ENCODE measurements at places on chromosomes 13 and 19.
A peak's percentile ranks its signal among the peaks of the same experiment; 100 is the strongest.

GRCh38 chr13:24982333-24982999 lies 113.5 kb upstream of the PABPC3 start:
- no peak for DNase-seq

- peak; percentile 21 for DNase-seq
Observed at GRCh38 chr13:94176561-94176960, 302.9 kb downstream of the DCT start.

GRCh38 chr19:10283301-10284064 lies 3.3 kb upstream of the ICAM4 start:
- no peak for DNase-seq

GRCh38 chr13:28355822-28356371 lies 139.0 kb downstream of the FLT1 start:
- peak; percentile 48 for DNase-seq

- DNase-seq, result no peak
Observed at GRCh38 chr19:35623327-35624010, 5.4 kb upstream of the RBM42 start.

GRCh38 chr13:35697186-35697730 lies 220.8 kb upstream of the MAB21L1 start:
- DNase-seq, result no peak

- no peak for DNase-seq
Observed at GRCh38 chr13:30750036-30750435, 14.7 kb downstream of the ALOX5AP start.

DNA sequence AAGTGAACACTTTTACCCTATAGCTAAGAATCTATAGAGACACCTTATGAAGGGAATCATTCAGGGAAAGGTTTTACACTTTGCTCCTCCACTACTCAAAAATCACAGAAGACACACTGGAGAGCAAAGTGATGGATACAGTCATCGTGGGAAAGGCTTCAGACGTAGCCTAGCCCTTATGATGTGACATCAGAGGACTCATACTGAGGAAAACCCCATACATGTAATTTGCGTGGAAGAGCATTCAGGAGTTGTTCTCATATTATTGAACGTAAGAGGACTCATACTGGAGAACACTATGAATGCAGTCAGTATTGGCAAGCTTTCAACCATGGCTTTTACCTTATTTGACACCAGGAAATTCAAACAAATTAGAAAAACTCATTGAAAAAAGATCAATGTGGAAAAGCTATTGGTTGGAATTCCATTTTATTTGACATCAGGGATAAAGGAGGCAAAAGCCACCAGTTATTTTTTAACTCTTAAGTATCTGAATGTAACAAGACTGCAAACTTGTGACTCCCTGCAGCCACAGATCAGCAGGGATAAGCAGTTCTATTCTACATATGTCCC lies 16.1 kb upstream of the ZNF274 start:
- no peak for DNase-seq

GRCh38 chr13:48890391-48890790 lies 85.3 kb upstream of the FNDC3A start:
- DNase-seq, result no peak

DNA sequence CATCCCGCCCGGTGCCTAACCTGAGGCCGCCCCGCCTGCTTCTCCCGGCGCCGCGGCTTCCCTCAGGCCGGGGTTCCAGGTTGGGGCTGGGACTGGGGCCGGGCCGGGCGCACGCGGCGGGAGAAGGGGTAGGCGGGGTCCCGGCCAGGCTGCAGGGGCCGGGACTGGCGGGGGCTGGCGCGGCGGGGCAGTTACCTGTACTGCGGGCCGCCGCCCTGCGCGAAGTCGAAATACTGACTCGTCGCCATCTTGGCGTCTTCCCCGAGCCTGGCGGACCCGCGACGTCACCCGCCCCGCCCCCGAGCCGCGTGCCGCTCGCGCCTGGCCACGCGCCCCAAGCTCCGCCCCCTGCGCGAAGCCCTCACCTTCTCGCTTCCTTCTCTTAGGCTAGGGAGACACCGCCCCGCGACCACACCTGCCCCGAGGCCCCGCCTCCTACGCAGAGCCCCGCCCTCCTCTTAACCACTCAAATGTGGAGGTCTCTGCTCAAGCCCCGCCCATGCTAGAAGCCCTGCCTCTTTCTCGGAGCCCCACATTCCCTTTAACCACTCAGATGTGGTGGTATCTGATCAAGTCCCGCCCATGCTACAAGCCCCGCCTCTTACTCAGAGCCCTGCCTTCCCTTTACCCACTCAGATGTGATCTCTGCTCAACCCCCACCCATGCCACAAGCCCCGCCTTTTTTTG lies at the start of gene ZFR2:
TSS of gene ZFR2 (minus strand) at position 269 of the 687 bp plus-strand sequence. CDS start at position 248, 21 bp downstream.
- DNase-seq, result no peak

DNA sequence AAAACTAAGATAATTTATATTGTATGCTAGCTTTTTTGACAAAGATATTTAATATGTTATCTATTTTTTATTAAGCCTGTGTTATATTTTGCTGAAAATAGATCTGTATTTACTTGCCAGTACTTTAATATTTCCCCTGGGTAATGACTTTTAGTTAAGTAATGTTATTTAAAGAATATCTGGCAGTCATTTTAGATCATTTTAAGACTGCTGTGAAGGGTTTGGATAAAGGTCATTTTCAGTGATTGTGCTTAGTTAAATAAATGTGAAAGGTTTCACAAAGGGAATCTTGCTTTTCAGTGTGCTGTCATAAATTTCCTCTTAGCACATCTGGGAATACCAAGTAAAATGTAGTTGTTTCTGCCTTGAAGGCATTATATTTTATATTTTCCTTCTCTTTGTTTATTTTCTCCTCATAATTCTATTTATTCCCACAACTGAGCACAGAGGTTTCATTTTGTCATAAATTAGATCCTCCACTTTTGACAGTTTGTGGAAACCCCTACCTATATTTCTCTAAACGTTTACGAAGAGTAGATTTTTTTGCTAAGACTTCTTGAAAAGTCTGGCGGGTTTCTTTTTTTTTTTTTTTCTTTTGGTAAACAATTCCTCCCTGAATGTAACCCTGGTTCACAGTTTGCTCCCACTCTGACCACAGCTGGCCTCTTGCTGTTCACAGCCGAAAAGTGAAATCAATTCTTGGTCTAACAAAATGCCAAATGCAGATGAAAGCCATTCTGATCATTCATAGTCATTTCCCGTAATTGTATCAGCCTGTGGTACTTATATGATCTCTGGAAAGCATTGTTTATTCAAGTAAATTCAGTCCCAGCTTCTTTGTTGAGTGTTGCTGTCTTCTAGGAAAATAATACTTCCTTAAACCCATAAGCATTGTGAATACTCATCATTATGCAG lies 87.8 kb downstream of the MAB21L1 start:
- DNase-seq, result peak; percentile 36

- no peak for DNase-seq
Observed at GRCh38 chr19:28170066-28170465, 1042.9 kb downstream of the UQCRFS1 start.

Data from fibroblast of lung (primary cell).